ENCODE measurements at places on chromosomes 3 and 15.

DNA sequence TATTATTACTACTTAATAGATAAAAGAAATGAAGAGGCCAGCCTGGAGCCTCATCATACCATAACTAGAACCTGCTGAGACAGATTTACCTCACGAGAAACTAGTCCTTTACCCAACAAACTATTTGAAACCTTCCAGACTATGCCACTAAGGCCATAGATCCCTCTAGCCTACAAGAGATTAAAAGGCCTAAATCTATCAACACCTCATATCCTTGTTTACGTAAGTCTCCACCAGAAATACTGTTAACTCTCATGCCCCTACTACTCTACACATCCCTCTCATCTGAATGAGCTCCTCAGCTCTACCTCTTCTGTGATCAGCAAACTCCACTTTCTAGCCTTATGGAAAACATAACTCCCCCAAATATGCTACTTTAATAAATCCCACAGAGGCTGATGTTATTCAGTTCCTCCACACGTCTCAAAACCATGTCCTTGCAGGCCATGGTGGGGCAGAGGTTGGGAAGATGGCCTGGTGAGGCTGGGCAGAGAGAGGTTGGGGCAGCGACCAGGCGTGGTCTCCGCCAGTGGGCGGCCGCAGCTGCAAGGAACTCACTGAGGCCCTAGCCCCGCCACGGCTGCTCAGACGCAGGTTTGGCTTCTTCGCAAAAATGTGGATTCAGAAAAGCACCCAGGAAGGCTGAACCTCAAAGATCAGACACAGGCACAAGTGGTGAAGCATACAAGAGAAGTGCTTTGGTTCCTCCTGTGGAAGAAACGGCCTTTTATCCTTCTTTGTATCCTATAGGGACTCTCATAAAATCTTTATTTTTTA is 65.8 kb downstream of the GSK3B start:
- DNase-seq, result no peak

DNA sequence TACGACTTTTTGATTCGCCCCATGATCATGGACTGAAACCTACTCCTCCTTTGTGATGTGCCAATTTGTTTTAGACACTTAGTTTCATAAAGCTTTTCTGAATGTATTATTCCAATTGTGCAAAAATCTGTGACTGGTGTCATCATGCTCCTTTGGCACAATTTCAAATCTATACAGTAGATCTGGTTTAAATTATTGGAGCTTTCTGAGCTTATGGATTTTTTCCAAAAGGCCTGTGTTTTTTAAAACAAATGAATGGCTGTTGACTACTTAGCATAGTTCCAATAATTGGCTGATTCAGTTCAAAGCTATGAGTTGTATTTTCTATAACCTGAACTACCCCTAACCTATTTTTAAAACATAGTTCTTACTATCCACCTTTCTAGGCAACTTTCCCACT is 282.7 kb downstream of the CNTN3 start:
- DNase-seq, result no peak

DNA sequence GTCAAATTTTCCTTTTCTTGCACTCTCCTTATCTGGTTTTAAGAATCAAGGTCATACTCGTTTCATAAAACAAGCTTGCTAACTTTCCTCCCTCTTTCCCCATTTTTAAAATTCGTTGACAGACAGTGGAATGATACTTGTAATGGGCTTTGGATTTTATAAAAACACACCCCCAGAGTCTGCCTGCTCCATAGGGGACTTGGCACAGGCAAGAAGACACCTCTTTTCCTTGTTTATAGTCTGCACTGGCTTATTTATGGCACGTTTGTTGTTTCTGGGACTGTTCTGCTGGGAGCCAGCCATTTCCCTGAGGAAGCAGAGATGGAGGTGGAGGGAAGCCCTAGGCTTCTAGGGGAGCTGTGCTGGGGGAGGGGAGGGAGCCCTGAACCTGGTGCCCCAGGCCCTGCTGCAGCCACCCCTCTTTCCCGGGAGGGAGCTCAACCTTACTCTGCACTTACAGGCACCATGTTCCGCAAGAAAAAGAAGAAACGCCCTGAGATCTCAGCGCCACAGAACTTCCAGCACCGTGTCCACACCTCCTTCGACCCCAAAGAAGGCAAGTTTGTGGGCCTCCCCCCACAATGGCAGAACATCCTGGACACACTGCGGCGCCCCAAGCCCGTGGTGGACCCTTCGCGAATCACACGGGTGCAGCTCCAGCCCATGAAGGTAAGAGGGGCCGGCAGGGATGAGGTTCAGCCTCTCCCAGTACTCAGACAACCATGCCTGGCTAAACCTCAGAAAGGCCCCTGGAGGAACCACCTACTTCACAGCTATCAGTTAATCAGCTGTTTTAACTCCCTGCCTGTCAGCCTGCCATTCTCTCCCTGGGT is 18.3 kb downstream of the ANKRD63 start:
- no peak for DNase-seq

DNA sequence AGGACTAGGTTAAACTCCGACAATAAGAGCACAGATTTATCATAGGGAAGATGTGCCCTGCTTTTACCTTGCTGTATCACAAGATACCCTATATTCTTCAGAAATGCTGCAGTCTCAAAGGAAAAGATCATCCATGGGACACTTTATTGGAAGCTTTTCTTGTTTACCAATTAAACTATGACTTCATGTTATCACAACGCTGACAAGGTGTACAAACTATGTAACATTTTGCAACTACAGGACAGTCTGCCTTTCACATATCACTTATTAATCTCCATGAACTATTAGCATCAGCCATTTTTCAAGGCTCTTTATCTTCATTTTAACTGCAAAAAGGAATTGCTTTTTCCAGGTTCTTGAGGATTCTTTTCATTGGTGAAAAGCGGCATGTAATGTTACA is 34.0 kb downstream of the CBLB start:
- no peak for DNase-seq

- no peak for DNase-seq
Measured at GRCh38 chr3:25502233-25502632, 74.2 kb downstream of the RARB start.

GRCh38 chr15:60966316-60966715 is 262.8 kb downstream of the RORA start:
- DNase-seq, result no peak

DNA sequence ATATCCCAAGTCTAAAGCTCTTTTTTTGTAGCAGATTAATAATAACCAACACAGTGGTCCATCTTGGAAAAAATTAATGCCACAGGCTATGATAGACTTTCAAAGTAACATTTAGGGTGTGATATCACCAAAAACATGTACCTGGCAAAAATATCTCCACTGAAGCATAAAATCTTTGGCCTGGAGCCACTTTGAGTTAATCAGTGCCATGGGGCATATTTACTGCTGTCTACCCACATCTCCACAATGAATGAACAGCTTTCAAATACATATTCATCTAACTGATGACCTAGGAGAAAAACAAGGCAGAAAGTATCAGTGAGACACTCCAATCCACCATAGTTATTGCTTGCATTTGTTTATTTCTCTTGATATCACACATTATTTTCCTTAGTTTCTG is 296.0 kb upstream of the MDFIC2 start:
- no peak for DNase-seq

DNA sequence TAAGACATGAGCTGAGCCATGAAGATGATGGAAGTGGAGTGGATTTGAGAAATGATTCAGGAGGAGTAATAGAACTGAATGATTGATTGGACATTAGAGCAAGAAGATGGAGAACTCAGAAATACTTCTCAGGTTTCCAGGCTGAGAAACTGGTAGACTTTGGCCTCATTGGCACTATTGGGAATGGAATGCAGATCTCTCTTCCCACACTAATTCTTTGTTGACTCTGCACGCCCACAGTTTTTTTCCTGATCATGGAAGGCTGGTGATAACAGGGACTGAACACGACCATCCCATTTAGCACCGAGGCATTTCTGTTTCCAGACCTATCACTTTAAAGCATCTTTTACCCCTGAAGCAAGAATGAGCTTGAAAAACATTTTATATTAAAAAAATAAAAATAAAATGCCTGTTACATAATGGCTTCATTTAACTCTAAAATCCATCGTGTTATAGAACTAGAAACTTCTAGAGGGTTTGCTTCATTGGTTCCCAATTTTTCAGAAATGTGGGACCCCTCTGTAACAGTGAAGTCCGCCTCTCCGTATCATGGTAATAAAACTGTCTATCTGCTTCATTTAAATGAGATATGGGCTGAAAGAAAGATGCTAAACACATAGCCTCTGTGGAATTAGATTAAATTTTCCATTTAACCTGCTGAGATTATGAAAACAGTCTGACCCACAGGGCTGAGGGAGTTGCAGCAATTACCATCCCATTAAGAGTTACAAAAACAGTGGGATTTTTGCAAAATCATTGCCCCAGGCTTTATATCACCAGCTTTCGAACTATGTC is 562.0 kb upstream of the CFAP20DC start:
- no peak for DNase-seq

- DNase-seq, result no peak
Measured at GRCh38 chr15:40877694-40878093, 3.7 kb upstream of the RHOV start.

- no peak for DNase-seq
Measured at GRCh38 chr3:127307112-127307835, 19.4 kb upstream of the PRR20G start.

DNA sequence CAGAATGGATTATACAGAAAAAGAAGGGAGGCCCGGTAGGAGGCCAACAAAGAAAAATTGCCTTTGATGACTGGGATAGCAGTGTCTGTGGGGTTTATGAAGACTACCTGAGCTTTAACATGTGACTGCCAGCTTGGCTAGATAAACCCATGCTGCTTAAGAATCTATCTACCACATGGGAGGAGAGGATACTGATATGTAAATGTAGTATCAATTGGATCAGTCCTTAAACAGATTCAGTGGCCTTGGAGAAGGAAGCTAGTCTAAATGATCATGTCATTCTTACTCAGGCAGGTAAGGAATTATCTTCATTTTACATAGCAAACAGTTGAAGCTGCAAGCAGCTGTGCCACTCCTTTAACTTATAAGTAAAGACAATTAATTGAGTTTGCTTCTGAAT is 50.0 kb upstream of the SYNPR start:
- no peak for DNase-seq

- DNase-seq, result no peak
Measured at GRCh38 chr3:51717446-51717845, 10.6 kb downstream of the GRM2 start.

DNA sequence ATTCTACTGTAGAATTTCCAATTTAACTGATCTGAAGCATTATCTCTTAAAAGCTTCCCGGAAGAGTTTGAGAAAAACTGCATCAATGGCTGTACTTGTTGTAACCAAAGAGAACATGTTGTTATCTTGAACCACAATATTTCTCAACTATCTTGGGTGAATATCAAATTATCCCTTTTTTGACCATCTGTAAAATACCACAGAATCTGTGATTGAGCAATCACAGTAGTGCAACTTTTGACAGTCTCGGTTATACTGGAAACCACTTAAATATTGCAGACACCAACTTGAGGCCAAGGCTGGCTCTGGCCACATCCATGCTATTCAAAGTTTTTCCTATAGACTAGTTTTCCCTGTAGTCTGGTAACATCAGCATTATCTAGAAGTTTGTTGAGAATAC is 842.8 kb upstream of the EPHA6 start:
- DNase-seq, result no peak

DNA sequence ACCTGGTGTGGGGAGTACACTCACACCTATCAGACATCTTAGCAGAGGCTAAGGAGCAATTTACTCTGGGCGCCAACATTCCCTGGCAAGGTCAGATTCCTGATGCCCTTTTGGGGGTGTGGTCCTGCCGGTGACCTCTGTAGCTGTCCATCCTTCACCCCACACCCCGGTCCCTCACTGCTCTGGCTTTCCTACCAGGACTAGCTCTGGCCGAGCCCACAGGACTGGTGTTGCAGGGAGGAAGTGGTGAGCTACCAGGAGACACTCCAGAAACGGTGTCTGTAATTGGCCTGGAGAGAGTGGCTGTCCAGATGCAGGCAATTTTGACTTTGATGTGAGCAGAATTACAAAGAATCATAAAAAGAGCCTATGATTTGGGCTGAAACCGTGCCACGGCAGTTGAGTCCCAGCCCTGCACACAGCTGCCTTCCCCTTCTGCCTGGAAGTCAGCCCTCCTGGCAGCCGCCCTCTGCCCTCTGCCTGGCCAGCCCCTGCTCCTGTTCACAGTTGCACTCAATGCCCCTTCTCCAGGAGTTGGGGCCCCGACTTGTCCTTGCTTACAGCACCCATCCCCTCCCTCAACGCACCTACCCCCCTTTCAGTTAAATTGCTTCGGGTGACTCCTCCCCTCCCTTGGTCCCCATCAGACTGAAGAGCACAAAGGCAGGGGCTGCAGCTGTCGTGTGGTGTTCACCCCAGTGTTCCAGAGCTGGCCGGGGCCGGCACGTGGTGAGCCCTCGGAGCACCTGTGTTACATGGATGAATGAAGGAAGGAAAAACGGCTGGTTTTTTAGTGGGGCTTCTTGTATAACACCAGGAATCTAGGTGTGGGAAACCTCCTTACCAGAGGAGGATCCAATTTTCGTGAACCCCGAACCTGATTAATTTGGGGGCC is 80.2 kb upstream of the TPM1 start:
- DNase-seq, result no peak

GRCh38 chr3:42711491-42712343 is 9.1 kb upstream of the HHATL start:
- no peak for DNase-seq

DNA sequence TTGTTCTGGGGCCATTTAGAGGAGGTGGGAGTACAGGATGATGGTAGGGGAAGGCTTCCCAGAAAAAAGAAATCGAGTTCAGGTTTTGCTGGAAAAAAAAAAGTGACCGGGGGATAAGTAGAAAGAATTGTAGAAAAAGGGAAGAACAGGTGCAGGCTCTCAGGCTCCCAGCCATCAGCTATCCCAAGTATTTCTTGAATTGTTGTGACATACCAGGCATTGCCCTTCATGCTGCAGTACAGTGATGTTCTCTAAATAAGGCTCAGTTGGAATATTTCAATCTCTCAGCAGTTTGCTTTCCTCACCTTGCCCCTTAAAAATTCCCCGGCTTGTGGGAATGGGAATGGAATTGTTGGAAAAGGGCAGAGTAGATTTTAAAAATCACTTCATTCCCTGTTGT is 82.5 kb upstream of the RGMA start:
- DNase-seq, result no peak

GRCh38 chr15:39588531-39589192 is 7.8 kb downstream of the THBS1 start:
- no peak for DNase-seq

DNA sequence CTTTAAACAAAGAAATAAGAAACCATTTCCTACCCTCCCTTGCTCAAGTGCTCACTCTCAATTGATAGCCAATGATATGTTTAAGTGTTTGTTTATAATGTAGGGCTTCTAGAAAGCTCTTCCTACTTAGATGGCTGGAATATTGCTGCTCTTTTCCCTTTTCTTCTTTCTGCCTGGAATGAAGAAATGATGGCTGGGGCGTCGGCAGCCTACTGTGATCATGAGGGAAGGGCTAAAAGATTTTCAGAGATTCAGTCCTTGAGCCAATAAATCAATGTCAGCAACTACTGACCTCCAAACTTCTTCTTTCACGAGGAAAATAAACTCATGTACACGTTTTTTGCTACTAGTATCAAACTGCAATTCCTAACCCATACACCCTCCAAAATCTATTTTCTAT is 2.1 kb upstream of the GPR27 start:
- DNase-seq, result no peak
